ENCODE measurements at places on chromosomes 2 and 18.

DNA sequence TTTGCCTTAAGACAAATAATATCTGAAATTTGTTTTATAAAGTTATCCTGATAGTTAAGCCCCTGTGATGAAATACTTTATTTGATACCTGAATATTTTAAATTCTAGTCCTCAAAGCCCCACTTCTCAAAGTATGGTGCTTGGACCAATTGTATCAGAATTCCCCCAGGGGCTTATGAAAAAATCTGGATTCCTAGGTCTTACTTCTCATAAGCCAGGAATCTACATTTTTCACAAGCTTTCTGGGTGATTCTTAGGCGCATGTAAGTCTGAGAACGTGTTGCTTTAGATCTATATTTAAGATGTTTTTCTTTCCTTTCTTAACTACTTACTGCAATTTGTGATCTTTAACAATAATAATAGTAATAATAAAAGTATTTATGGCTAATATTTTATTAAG is 53.1 kb downstream of the MYO1B start:
- H3K4me3 ChIP-seq, result no peak overlapping the region
- H3K36me3 ChIP-seq, result no peaks in the 10 kb centered on the region
- no peaks in the 10 kb centered on the region for H3K27me3 ChIP-seq
- H3K27ac ChIP-seq, result no peak overlapping the region

DNA sequence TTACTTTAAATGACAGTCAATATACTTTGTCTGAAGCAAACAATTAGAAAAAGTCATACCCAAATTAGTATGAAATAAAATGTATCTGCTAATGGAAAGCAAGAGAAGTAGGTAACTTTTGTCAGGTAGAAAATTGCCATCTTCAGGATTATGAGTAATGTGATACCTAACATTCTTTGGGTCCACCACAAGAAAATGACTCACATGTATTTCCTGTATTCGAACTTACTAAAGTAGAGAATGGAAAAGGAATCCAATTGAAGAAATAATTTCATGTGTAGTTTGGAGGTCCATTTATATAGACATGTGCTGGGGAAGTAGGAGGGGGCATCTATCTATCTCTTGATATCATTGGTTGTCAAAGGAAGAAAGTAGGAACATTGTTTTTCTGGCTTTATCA is 636.2 kb upstream of the CHAC2 start:
- H3K4me1 ChIP-seq, result no peaks in the 10 kb centered on the region
- H3K36me3 ChIP-seq, result no peaks in the 10 kb centered on the region
- H3K27me3 ChIP-seq, result no peaks in the 10 kb centered on the region
- H3K27ac ChIP-seq, result no peak overlapping the region

DNA sequence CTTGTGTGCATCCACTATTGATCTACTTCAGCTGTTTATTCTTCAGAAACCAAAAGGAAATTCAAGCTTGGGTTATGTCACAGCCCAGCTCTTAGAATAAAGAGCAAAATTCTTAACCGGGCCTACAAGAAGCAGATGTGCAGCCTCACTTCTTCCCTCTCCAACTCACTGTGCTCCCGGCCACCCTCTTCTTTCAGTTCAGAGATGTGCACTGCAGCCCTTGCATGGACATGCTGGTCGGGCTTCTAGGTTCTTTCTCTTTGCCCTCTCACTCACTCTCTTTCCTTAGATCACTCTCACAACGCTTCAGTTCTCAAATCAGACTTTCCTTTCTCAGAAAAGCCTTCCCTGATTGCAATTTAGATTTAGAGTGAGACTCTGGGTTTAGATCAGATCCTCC is 104.1 kb downstream of the CHN1 start:
- no peak overlapping the region for H3K4me3 ChIP-seq
- H3K27me3 ChIP-seq, result no peaks in the 10 kb centered on the region
- ATAC-seq, result no peak
- no peaks in the 10 kb centered on the region for H3K4me1 ChIP-seq

GRCh38 chr2:68935471-68935870 is 17.2 kb downstream of the GKN2 start:
- H3K4me3 ChIP-seq, result no peak overlapping the region
- no peaks in the 10 kb centered on the region for H3K36me3 ChIP-seq
- no peak for ATAC-seq
- H3K27ac ChIP-seq, result no peak overlapping the region
- peaks cover 6% of the 10 kb centered on the region for H3K4me1 ChIP-seq

DNA sequence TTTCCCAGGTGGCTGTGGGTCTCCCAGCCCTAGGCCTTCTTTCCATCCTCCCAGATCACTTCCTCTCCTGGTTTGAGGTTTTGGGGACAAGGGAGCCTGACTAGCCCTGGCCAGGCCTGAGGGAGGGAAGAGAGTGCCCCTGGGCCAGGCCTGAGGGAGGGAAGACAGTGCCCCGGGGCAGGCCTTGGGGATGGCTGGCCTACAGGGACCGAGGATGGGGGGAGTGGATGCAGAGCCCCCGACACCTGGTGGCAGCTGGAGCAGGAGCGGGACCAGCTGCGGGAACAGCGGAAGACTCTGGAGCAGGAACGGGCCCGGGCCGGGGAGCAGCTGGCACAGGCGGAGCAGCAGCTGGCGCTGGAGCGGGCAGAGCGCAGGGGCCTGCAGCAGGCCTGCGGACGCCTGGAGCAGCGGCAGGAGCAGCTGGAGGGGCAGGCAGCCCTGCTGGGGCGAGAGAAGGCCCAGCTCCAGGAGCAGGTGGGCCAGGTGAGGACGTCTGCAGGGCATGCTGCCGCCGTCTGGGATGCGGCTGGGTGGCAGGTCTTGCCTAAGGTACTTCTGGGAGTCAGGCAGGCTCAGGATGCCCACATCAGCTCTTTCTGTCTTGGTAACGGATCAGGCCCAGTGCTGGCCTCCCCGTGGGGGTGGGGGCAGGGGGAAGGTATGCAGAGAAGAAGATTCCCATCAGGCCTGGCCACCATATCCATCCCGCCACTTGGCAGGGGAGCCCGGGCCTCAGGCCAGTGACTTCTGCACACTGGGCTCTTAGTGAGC is 29.2 kb downstream of the CROCC2 start:
- H3K4me3 ChIP-seq, result no peak overlapping the region
- no peaks in the 10 kb centered on the region for H3K4me1 ChIP-seq
- H3K27me3 ChIP-seq, result peaks cover 38% of the 10 kb centered on the region
- ATAC-seq, result no peak
- H3K36me3 ChIP-seq, result no peaks in the 10 kb centered on the region
- no peak overlapping the region for H3K27ac ChIP-seq

GRCh38 chr2:39516347-39517101 is 79.4 kb upstream of the MAP4K3 start:
- H3K4me3 ChIP-seq, result no peak overlapping the region
- H3K27ac ChIP-seq, result no peak overlapping the region
- peaks cover 28% of the 10 kb centered on the region for H3K4me1 ChIP-seq

GRCh38 chr2:218138047-218138446 is 12.2 kb downstream of the CXCR2 start:
- no peaks in the 10 kb centered on the region for H3K36me3 ChIP-seq
- H3K4me3 ChIP-seq, result no peak overlapping the region
- H3K4me1 ChIP-seq, result peaks cover 7% of the 10 kb centered on the region
- H3K27me3 ChIP-seq, result peaks cover 53% of the 10 kb centered on the region
- H3K27ac ChIP-seq, result no peak overlapping the region

- no peak overlapping the region for H3K27ac ChIP-seq
- no peaks in the 10 kb centered on the region for H3K27me3 ChIP-seq
- H3K4me1 ChIP-seq, result no peaks in the 10 kb centered on the region
- H3K4me3 ChIP-seq, result no peak overlapping the region
- no peaks in the 10 kb centered on the region for H3K36me3 ChIP-seq
- no peak for ATAC-seq
These were observed 684.4 kb downstream of the IRS1 start for GRCh38 chr2:226115102-226115831.
